Activated T-helper 17 cell treated with anti-CD3 and anti-CD28 coated beads, Interleukin-2, amount 50 U/mL, for 72 hours (primary cell): ENCODE measurements at places on chromosomes 16 and 17. TPM values are rescaled to one million over a fixed set of nuclear protein-coding genes. Genes with fewer than 3 reads are reported as not detected.
A peak's percentile ranks its signal among the peaks of the same experiment; 100 is the strongest.

Gene GJD3
- not detected for total RNA-seq

Gene HS3ST4
- total RNA-seq, result not detected

- no peak for ATAC-seq
These were observed 4.2 kb upstream of the ARHGAP27 start for GRCh38 chr17:45436625-45437464.

- no peak for ATAC-seq
These were observed 14.9 kb upstream of the STAC2 start for GRCh38 chr17:39240631-39241030.

GRCh38 chr16:87117936-87118335 lies 199.3 kb downstream of the C16orf95 start:
- ATAC-seq, result no peak

DNA sequence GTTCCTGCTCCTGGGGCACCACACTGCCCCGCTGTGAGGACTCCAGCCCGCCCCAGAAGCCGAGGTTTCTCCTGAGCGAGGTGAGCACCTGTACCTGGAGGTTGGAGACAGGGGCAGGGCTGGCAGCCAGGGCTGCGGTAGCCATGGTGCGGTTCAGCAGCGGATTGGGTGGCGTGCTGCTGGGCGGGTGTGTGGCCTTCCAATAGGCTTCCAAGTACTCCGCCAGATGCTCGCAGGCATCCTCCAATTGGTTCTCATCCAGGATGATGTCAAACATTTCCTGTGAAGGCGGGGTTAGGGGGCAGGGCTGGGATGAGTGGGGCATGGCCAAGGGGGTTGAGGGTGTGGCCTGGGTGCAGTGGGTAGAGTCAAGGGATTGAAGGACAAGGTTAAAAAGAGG lies 11.3 kb upstream of the ARL5C start:
- ATAC-seq, result peak; percentile 23

DNA sequence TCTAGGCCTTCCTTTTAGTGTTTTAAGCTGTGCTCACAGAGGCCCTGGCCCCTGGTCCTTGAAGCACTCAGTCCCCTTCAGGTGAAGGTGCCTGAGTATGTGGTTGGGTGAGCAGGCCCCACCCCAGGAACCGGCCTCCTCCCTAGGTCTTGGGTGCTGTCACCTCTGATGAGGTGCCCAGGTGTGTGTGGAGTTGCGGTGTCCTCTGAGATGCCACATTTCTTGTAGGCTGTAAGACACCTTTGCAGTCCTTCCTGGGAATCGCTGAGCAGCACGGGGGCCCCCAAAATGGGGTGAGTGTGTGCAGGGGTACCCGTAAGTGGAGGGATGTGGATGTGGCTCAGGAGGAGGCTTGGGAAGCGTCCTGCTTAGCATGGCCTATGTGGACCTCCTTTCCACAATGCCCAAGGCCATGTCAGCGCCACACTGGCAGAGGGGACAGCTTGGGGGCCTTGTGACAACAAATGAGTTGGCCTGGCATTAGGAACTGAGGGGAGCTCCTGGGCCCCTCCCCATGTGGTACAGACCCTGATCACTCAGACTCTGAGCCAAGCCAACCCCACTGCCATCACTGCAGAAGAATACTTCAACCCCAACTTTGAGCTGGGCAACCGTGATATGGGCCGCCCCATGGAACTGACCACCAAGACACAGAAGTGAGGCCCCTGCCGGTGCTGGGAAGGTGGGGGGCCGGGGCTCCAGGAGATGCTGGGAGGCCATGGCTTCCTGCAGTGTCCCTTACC lies 11.2 kb downstream of the CORO6 start:
- ATAC-seq, result no peak
